NCI-H2171 (cell line): ENCODE measurements at places on chromosomes 2 and 18.

DNA sequence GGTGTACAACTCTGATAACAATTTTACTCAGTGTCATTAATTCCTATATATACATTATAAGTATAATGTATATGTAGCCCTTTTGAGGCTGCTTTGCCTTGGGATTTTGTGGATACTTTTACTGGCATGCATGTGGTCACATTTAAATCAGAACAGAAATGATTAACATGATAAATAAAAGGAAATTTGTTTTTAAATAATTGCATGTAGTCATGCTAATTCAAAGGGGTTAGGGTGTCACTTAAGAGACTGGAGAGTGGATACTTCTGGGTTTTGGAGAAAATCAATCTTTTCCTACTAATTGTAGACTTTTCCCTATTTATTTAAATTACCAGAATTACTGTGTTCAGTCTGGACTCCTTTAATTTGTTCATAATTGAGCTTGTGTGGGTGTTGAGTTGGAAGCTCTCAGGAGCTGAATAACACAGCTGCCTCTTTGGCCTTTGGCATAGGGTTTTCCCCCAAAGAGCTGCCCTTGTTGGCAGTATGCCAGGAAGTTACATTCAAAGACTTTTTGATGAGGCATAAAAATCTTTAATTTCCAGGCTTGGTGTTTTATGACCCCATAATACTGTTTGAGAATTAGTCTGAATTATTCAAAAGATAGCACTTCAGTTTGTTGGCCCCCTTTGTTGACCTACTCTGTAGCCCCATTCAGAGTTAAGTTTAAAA lies 484.7 kb upstream of the NRP2 start:
- DNase-seq = no peak

DNA sequence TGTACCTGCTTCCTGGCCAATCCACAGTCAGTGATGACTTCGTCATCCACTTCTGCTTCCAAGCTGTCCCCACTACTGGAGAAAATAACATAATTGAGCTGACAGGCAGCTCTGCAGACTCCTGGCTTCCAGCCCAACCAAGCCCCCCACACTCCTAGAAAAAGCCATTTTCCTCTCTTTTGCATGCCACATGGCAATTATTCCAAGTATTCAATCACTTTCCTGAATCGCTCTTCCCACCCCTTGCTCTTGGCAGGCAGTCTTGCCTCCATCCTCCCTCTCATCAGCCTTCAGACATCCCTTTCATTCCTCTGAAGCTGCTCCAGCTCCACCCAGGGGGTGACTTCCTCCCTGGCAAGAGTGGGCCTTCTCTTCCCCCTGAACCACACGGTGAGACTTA lies 14.3 kb upstream of the ST8SIA5 start:
- DNase-seq = no peak

DNA sequence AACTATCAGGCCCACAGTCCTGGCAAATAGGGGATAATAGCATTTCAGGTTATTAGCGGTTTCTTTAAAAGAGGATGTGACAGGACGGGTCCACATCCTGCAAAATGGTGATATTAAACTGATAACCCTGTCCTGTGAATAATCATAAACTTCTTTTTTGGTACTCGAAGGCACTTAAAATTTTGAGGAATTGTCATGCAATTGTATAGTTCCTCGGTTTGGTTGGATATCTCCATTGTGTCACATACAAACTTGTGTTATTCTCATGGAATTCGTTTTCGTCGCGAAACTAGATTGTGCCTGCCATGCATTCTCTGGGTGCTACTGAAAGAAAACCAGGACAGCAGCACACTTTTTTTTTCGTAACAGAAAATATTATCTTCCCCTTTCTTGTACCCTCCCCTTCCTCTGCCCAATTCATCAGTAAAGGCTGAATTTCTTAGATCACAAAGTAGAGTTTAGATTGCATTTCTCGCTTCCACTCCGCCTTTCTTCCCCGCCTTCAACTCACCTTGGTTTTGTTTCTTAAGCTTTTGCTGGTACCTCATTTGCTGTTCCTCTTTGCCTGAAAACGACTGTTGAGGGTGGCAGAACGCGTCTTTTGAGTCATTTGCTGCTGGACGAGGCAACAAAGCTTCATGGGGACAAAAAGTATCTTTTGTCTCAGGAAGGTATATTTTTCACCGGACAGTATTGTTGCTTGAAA lies 1.3 kb downstream of the CERS6 start:
- DNase-seq = no peak

- no peak for DNase-seq
Observed at GRCh38 chr2:139864821-139865302, 1084.7 kb upstream of the NXPH2 start.

DNA sequence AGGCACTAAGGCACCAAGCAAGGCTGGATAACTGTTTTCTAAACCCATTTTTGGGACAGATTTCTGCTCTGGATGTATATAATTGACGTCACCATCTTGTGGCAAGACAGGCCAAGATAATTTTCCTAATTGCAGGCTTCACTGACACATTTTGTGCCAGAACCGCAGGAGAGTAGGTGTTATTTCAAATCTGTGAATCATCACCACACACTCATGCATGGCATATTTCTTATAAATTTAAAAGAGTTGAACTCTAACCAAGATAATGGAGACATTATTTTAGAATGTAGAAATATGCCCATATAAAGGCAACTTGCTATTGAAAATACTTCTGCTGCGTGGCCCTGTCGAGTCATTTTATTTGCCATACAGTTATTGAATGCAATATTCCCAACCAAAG lies 68.3 kb upstream of the ACYP2 start:
- DNase-seq = no peak

DNA sequence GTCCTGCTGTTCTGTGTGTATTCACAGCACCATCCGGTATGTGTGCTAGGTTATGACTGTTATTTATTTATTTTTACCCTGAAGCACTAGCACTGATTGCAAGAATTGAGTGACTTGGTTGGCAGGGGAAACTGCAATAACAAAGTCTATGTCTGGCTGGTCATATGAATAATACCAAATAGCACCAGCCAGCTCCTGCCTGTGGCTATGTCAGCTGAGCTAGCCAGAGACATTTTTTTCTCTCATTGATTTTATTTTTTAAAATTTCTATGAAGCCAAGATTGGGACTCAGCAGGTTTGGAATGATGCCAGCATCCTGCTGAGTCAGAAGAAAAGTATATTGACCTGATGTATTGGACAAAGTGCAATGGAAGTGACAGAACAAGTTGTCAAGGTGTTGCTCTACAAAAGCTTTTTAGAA lies 188.5 kb upstream of the CDH2 start:
- no peak for DNase-seq

DNA sequence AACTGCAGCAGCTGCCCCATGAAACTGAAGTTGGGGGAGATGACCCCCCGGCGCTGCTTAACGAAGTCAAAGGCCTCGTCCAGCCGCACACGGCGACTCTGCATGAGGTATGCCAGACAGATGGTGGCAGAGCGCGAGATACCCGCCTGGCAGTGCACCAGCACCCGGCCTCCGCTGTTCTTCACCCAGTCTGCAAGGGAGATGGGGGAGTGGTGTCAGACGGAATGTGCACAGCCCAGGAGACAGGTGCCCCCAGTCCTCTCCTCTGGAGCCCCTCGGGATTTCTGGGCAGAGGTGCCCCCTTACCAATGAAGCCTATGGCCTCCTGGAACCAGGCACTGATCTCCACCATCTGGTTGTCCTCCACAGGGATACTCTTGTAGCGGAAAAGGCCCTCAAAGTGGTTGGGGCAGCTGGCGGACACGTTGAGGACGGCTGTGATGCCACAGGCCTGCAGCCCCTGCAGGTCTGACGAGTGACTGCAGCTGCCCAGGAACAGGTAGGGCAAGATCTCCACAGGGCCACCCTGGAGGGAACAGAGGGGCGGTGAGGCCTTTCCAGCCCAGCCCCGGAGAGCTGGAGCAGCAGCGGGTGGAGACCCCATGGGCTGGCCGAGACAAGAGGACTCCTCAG lies 1.3 kb downstream of the DUSP2 start:
- peak; percentile 50 for DNase-seq
